ENCODE measurements at places on chromosomes 16 and 17. TPM values are rescaled to one million over a fixed set of nuclear protein-coding genes. Genes with fewer than 3 reads are reported as not detected.

PABPN1L gene
- not detected for total RNA-seq

FBXW10B gene
- 4.1 TPM for total RNA-seq

IRX5 gene
- 1.9 TPM for total RNA-seq

G6PC1 gene
- total RNA-seq = not detected

DHRS7C gene
- total RNA-seq = not detected

GNG13 gene
- not detected for total RNA-seq

CHST5 gene
- total RNA-seq = 0.04 TPM

SEPTIN1 gene
- 0.58 TPM for total RNA-seq

CES3 gene
- 1.8 TPM for total RNA-seq

CCDC78 gene
- 7.1 TPM for total RNA-seq

ENPP7 gene
- not detected for total RNA-seq

LGALS9B gene
- not detected for total RNA-seq

CA4 gene
- total RNA-seq = not detected

DOC2A gene
- total RNA-seq = 2.7 TPM

SPNS3 gene
- total RNA-seq = 0.06 TPM

KRTAP16-1 gene
- total RNA-seq = not detected

C17orf78 gene
- not detected for total RNA-seq
